ENCODE measurements at places on chromosomes 3 and 15.

DNA sequence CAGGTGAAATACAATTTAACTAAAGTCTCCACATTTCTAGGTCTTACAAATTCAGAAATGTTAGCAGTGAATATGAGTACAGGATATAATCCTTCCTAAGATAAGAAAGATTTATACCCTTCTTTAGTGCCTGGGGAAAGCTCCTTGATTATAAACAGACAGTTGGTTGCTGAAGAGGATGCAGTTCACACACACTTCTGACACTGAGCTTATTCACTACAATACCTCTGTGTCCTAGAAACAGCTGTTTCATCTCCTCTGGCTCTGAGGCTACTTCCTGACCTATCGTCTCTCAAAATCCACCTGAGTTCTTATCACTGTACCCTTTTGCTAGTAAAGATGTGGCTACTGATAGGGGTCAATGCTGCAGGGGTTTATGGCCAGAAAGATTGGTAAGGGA lies 57.1 kb downstream of the TP63 start:
- no peak for DNase-seq

- no peak for DNase-seq
These were observed 1.4 kb downstream of the WNT7A start for GRCh38 chr3:13878281-13879101.

DNA sequence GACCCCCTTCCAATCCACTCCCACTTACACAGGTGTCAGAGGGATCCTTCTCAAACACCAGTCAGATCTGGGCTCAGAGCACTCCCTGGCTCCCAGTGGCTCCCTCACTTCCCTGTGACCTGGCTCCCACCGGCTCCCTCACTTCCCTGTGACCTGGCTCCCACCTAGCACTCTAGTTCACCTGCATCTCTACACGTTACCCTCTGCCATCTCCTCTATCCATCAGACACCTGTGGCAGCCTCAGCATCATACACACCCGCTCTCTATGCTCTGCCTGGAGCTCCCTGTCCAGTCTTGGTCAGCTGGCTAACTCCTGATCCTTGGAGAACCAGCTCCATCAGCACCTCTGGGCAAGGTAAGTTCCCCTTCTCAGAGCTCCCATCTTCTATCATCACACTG lies 5.6 kb downstream of the RPP25 start:
- DNase-seq: no peak

DNA sequence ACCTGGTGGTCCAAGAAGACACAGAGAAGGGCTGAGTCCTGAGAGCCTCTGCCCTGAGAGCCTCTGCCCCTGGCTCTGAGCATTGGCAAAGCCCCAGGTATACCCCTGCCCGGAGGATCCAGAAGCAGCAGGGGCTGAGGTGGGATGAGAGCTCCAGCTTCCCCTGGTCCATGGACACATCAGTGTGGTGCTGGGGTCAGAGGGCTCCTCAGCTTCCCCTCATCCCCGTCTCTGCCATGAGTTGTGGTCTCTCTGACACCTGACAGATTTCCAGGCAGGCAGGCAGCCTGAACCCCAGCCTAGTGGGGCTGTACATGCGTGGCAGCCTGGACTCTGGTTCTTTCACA lies 3.5 kb upstream of the KLF15 start:
- DNase-seq: no peak

GRCh38 chr3:112806903-112807302 lies 39.8 kb downstream of the CD200R1L start:
- no peak for DNase-seq

- DNase-seq: no peak
These were observed 520 bp downstream of the ZNF654 start for GRCh38 chr3:88059380-88060170.

GRCh38 chr15:64493641-64494040 lies 33.3 kb downstream of the ZNF609 start:
- DNase-seq: no peak

- DNase-seq: no peak
These were observed 350.6 kb downstream of the PLCL2 start for GRCh38 chr3:17235310-17235709.

GRCh38 chr3:179181021-179181472 lies 32.9 kb downstream of the PIK3CA start:
- peak; percentile 57 for DNase-seq

DNA sequence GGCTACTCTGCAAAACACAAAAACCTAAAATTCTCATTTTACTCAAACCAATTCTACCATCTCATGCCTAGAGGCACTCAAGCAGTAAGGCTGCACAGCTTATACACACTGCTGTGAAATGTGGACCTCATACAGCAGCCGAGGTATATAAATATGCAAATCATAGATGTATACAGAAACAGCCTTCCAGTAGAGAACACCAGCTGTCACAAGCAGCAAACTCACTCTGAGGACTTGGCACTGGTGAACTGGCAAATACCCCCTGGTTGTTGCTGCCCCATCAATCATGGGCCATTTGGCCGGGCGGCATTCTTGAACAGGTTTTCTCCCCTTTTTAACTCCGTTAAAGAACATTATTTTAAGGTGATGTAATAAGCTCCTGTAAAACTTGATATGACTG lies 378.0 kb downstream of the LSAMP start:
- DNase-seq: no peak

DNA sequence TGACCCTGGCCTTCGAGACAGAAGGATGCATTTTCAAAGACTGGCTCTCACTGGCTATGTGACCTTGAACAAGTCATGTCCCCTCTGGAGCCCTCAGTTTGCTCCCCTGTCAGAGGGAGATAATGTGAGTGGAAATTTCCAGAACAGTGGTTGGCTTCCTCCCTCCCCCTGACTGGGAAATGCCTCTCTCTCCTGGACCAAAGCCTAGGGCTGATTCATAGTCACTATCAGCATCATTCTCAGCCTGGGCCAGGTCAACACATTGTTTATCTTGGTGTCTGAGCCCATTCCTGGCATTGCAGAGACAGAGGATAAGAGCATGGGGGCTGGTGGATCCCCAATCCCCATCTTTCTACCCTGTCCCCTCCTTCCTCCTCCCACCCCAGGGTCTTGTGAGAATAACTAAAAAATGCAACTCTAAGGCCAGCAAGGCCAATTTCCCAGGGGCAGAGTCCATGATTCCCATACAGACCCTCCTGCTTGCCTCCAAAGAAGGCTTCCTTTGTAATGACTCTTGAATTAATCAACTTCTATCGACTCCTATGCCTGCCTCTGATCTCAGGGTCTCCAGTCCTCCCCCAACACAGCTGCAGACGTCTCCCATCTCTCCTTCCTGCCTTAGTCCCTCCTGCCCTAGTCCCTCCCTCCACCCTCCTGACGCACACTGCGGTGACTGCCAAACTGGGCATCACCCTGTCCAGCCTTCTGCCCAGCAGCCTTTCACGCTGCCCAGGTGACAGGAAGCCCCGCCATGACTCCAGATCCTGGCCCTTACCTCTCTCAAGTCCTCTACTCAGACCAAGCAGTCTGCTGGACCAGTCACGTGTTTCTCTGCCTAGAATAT lies 35.4 kb upstream of the CORO2B start:
- peak; percentile 62 for DNase-seq

- no peak for DNase-seq
These were observed 204.1 kb downstream of the CADM2 start for GRCh38 chr3:85162905-85163304.

DNA sequence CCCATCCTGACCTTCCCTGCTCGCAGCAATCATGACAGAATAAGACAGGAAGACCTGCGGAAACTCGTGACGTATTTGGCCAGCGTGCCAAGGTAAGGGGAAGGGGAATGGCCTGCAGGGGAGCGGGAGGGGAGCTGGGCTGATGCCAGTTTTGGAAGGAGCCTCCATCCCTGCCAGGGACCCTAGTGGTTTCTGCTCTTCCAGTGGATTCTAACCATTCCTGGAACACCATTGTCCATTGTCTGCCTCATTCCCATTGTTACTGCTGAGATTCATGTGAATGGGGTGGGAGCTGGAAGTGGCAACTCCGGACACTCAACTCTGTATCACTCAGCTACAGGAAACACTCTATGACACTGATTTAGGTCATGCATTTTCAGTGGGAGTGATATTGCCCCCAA lies 242.9 kb upstream of the ROPN1 start:
- no peak for DNase-seq

DNA sequence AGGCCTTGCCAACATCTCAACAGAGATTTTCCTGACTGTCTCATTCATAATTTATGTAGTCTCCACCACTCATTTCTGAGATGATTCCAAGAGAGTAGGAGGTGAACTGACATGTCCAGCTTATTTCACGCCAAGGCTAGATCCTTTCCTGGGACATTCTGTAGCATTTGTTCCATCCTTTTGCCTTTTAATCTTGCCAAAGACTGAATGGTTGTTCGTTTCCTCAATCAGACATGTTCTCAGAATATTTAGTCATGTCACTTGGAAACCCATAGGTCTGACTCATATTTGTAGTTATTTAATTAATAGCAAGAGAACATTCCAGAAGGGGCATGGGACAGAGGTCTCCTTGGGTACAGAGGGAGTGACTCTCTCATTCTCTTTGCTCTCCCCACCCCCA lies 80.9 kb downstream of the DHX36 start:
- peak; percentile 12 for DNase-seq

- DNase-seq: no peak
These were observed 128.3 kb downstream of the TPRA1 start for GRCh38 chr3:127462111-127462655.

GRCh38 chr3:139259398-139259797 lies 84.4 kb upstream of the MRPS22 start:
- no peak for DNase-seq

DNA sequence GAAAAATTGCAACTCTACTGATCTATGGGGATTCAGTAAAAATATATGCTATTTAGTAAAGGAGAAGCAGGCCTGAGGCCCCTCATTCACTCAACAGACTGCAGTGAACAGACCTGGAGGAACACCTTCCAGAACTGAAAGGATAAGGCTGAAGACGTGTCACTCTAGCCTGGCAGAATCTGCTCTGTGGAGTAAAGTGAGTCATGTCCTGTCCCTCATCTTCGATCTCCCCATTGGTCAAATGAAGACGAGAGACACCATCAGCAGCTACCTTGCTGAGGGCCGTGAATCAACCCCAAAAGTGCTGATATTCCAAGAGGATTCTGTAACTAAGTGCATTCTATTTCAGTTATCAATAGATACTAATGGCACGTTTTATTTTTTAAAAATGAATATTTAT lies 359.7 kb downstream of the FGF12 start:
- DNase-seq: no peak

DNA sequence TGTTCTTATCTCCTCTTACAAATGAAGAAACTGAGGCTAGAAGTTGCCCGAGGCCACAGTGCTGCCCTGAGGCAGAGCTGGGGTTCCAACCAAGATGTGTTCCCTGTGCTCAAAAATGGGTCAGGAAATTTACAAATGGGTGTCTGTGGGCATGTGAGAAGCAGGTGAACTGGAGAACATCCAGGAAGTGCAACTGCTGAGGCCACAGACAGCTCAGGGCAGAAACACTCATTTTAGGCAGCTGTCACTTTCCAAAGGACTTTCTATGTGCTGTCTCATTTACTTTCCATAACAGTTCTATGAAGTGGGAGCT lies 47.2 kb upstream of the ATP2B2 start:
- DNase-seq: no peak

GRCh38 chr15:70866982-70867641 lies 13.2 kb upstream of the LARP6 start:
- DNase-seq: no peak

- no peak for DNase-seq
These were observed 45.6 kb downstream of the CHST2 start for GRCh38 chr3:143165211-143165610.

- no peak for DNase-seq
These were observed 333.0 kb upstream of the RARB start for GRCh38 chr3:25094932-25095685.

- no peak for DNase-seq
These were observed 175.5 kb upstream of the SLCO3A1 start for GRCh38 chr15:91678003-91678402.

DNA sequence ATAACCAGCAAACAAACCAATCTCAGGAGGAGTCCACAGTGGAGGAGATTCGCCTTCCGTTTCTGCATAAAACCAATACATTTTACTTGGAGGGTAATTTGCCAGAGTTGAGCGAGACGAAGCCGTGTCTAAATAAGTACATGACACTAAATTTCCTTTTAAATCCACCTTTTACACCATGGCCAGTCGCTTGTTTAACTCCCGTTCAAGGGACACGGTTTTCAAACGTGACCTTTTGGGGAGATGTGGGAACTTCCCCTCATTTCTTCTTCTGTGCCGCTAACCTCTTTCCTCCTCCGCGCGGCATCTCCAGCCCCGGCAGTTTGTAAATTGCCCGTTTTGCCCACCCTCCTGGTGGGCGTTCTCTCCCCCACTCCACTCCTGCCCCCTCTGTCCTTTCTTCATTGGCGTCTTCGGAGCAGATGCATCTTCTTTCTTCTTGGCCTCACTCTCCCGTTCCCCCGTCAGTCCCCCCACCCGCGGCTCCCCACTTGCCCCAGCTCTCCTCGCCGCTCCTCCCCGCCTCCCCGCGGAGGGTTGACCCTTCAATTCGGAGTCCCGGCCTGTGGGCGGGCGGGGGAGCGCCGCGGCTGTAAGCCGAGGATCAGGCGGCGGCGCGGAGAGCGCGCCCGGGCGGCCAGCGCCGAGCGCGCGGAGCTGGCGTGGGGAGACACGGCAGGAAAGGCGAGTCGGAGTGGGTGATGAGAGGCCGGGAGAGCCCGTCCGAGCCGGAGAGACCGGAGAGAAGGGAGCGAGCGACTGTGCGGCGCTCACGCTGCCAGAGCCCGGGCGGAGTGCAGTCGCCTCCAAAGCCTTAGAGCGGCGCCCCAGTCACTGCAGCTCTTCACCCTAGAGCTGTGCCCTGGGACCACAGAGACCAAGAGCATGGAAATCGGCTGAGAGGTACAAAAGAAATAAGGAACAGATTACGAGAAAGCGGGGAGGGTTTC lies at the start of gene NLGN1:
NLGN1 (plus strand) TSS at position 584 of the 950 bp plus-strand sequence.
- DNase-seq: peak; percentile 55

- DNase-seq: no peak
These were observed 52.4 kb downstream of the HEG1 start for GRCh38 chr3:125003369-125003853.

DNA sequence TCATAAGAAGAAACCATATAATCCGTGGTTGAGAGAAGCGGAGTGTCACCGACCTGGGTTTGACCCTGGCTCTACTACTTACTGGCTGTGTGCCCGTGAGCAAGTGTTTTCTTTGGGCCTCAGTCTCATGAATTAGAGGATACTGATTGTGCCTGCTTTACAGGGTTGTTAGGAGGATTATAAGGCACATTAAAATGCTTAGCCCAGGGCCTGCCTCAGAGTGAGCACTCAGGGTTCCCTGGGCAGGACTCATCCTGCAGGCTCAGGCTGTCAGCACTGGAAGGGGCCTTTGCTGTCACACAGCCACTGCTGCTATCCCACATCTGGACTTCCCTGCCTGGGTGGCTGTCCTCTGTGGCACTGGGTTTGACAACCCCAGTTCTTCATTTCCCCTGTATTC lies 4.7 kb downstream of the PLA2G4F start:
- no peak for DNase-seq

All from fibroblast of the conjunctiva (primary cell).